Cardiac ventricle fibroblast (primary cell): ENCODE measurements at places on chromosomes 12 and 14. TPM values are rescaled to one million over a fixed set of nuclear protein-coding genes. Genes with fewer than 3 reads are reported as not detected.

ASCL1 gene
- not detected in 2 replicates for total RNA-seq

FOXN4 gene
- total RNA-seq: not detected in 2 replicates

FAM90A1 gene
- total RNA-seq: 0.25 TPM in 1 of 2 replicates, not detected in the other

FAM161B gene
- 3.1 and 3.9 TPM in 2 replicates for total RNA-seq

FZD10 gene
- total RNA-seq: 0.19 TPM in 1 of 2 replicates, not detected in the other

AKAP5 gene
- 0.10 and 0.31 TPM in 2 replicates for total RNA-seq

WNT5B gene
- total RNA-seq: 13.4 and 14.0 TPM in 2 replicates
